ENCODE measurements at places on chromosomes 12 and 14.

- DNase-seq = no peak
These were observed 15.0 kb downstream of the GABARAPL1 start for GRCh38 chr12:10227648-10228047.

DNA sequence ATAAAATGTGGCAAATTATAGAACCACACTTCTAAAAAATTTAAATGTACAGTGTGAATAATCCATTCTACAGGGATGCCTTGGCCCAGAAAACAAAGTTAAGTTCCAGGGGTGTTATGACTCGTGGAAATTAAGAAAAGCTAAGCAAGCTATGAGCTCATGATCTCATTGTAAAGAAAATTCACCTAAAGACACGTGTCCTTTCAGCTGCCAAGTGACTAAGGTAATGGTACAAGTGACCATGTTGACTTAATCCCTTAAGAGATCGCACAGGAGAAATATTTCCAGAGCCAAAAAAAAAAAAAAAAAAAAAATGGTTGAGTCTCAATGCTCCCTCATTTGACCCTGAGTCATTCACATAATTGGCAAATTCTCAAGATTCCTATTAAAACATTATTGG lies 51.4 kb upstream of the ANO2 start:
- DNase-seq = no peak

- no peak for DNase-seq
These were observed 39.0 kb downstream of the MNAT1 start for GRCh38 chr14:60773558-60773957.

DNA sequence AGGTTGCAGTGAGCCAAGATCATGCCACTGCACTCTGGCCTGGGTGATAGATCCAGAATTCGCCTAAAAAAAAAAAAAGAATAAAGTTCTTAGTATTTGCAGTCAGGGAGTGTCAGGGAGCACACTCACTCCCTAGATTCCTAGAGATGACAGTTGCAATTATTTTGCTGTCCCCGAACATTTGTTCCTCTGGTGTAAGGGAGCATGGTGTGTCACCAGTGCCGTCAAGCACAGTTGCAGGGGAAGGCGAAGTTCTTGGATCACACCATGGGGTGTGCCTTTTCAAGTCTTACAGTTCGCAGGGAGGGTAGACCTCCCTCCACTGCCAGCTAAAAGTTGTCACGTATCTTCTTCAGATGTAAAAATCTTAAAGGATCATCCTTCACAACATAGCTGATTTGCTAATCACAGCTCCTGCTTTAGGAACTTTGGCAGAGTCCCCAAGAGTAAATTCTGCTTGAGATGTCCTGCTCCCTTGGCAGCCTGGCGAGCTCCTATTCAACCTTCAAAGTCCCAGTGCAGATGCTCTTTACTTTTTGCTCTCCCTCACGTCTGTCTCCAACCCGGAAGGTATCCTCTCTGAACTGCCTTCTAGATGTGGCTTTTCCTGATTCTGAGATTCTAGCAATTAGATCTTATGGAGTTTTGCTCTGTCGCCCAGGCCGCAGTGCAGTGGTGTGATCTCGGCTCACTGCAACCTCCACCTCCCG lies 11.3 kb downstream of the ACACB start:
- no peak for DNase-seq

DNA sequence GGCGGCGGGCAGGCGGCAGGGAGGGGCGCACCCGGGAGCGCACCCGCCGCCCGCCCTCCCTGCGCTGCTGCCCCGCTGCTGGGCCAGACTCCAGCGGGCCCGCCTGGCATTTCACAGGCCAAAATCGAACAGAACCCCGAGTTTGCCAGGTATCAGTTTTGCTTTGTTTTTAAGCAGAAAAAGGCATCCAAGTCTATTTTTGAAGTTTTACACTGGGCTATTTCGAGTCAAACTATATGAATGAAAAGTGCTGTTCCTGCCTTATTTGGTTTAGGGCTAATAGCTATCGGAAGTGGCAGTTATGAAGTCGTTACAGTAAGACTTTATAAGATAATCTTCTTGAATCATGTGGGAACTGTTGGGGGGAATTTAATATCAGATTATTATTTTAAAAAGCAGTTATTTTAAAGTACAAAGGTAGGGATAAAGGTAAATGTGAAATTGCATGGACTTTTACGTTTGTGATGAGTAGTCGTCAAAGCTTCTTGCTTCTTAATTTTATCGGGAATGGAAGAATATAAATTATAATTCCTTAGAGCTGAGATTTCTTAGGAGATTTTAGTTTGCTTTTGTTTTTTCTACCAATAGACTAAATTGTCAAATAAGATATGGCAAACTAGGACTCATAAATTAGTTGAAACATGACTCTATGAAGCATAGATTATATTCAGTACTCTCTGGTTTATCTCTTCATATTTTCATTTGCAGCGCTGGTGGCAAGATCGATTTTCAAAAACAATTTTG lies 1.1 kb downstream of the MSRB3 start:
- no peak for DNase-seq

DNA sequence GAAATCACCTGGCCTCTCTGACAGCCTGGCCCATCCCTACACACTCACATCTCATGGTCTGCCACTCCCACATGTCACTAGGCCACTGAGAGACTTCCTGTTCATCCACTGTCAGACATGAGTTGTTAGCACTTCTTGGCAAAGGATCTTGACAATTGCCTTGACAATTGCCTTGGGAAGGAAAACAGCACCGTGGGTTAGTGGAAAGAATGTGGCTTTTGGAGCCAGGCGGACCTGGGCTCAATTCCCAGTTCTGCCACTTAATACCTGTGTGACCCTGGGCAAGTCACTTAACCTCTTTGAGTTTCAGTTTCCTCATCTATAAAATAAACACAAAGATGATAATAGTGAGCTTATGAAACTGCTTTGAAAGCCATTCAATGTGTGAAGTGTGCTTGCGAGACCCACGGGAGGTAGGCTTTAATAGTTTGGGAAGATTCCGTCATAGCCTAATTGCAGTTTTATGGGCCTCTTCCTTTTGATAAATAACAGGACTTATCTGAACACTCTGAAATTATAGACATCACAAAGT lies 250.4 kb downstream of the C12orf75 start:
- DNase-seq = no peak

DNA sequence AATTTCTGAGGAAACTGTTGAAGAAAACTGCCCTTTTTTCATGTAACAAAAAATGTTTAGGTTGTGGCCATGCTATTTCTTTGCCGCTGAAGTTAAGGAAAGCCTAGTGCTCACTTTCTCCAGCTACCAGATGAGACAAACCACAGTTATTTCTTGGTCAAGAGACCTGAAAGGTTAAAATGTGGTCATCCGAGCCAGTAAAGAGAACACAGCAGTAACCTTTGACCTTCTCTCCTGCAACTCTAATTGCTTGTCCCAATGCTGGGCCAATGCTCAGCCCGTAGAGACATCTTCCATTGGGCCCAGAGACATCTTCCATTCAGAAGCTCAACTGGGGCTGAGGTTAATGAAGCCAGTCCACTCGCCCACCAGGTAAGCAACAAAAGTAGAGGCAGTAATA lies 109.8 kb upstream of the CPSF6 start:
- no peak for DNase-seq

GRCh38 chr12:460261-461230 lies 807 bp downstream of the B4GALNT3 start:
- no peak for DNase-seq

DNA sequence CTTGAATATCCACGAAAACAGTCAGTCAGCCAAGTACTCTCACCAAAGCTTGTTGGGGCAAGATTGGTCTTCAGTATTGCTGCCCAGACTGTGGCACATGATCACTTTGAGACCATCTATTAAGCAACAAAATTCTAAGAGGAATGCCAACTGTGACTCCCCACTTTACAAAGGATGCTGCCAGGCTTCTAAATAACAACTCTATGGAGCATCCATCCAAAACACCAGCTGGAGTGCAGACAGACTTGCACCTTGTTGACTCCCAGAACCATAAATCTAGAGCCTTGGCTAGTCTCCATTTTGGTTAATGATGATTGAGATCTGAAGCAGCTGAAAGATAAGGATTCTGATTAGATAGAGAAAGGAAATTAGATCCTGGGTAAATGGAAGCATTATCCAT lies 132.8 kb downstream of the DIO2 start:
- no peak for DNase-seq

DNA sequence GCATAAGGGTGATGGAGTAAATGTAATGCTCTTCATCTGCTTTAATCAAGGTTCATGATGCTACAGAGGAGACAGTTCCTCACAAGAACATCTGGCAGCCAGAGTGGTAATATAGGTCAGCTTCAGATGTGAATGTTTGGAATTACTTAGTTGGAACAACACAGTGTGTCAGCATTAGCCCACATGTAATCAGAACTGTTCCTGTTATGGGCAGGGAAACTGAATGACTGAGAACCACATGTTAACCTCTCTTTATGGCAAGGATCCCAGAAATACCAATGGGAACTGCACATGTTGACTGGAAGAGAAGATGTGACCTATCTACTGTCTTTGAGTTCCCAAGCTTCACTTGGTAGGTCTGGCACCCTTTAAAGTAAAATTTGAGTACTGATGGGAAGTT lies 390.1 kb upstream of the PDE3A start:
- DNase-seq = no peak

DNA sequence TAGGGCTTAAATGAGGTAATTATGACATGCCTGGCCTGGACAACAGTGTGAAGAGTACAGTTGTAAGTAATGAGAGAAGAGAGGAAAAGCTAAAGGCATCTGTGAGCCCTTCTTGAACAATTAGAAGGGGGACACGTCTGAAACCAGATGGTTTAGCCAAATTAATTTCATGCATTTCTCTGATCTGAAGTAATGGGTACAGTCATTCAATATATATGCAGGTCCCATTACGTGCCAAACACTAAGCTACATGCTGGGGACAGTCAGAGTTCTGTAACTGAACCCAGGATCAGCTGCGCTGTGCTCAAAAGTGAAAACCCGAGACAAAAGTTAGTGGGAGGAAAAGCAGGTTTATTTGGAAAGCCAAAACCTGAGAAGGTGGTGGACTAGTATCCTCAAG lies 207.2 kb upstream of the TMTC1 start:
- DNase-seq = no peak

- DNase-seq = no peak
These were observed 228.0 kb downstream of the MON2 start for GRCh38 chr12:62694632-62695031.

GRCh38 chr12:42963988-42964387 lies 374.4 kb upstream of the PRICKLE1 start:
- no peak for DNase-seq

- DNase-seq = no peak
These were observed at the start of gene SLC8A3 for GRCh38 chr14:70188659-70189455. Gene SLC8A3 (minus strand): TSS chr14:70188951. CDS start chr14:70168422, 20,529 bp downstream.

Data from vagina (tissue), 2 donors.